ENCODE measurements at places on chromosomes 2 and 18.

GRCh38 chr2:166610913-166611305, 116.9 kb upstream of the SCN7A start:
- DNase-seq: no peak

- no peak for DNase-seq
Observed at GRCh38 chr2:192948316-192948715, 753.6 kb upstream of the TMEFF2 start.

GRCh38 chr2:19722531-19722971, 179.2 kb downstream of the TTC32 start:
- no peak for DNase-seq

- DNase-seq: no peak
Observed at GRCh38 chr2:220847006-220847405, 725.1 kb downstream of the EPHA4 start.

DNA sequence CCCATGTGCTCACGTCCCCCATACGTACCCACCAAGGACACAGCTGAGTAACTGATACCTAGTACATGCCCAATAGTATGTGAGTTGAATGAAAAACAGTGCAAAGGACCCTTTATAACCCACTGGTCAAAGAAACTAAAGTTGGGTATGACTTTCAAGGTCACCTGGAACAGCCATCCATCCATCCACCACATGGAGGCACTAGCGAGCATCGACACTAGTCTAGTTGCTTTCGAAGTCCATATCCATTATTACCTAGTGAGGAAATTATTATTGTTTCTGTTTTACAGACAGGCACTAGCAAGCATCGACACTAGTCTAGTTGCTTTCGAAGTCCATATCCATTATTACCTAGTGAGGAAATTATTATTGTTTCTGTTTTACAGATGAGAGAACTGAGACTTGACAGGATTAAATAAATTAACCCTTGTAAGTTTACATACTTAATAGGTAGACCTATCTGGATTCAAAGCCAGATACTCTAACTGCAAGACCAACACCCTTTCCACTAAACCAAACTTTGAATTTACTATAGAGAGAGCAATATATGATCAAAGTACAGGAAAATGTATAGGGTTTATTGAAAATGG, 233.7 kb downstream of the METTL4 start:
- peak; percentile 16 for DNase-seq

- DNase-seq: no peak
Observed at GRCh38 chr2:28305202-28305601, 87.5 kb upstream of the FOSL2 start.

Measured in CD4-positive, alpha-beta T cell treated with Interferon gamma for 1 hour (primary cell).